ENCODE measurements at places on chromosomes 7 and 10. TPM values are rescaled to one million over a fixed set of nuclear protein-coding genes. Genes with fewer than 3 reads are reported as not detected.

Gene CAV1
- total RNA-seq, result 40.6 TPM

Gene SPDYE2
- total RNA-seq, result not detected

Gene TMEM229A
- total RNA-seq, result not detected

Gene CREB3L2
- 28.3 TPM for total RNA-seq

Gene CCDC3
- 4.3 TPM for total RNA-seq

Gene LRRC18
- not detected for total RNA-seq

Gene HOXA5
- 5.6 TPM for total RNA-seq

Gene RBP4
- 0.60 TPM for total RNA-seq

Gene MMD2
- total RNA-seq, result not detected

Gene SLC39A12
- 0.08 TPM for total RNA-seq

Gene EIF5AL1
- total RNA-seq, result 1.7 TPM
